ENCODE measurements at places on chromosomes 11 and 22.
A peak's percentile ranks its signal among the peaks of the same experiment; 100 is the strongest.

- DNase-seq, result peak; percentile 45
Observed at GRCh38 chr11:120929090-120929489, 94.8 kb upstream of the TBCEL start.

DNA sequence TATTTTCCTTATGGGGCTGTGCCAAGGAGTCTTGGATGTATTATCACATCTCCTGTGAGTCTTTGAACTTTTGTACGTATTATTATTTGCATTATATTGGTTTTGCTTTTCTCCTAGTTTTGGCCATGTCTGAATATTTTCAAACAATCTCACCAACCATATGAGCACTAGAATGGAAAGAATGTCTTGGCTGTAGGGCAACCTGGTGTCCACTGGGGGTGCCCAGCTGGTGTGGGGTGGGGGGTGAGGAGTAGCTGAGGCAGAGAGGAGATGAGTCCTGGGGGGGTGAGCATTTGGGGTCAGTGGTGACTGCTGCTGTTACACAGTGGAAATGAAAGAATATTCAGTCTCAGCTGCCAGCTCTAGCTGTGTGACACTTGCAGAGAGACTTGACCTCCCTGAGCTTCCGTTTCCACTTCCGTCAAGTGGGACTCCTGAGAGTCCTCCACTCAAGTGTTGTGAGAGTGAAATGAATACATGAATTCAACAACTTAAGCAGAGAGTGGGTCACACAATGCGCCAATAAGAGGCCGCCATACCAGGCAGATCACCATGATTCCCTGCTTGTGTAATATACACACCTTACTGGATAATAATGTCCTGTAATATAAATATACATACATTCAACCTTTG lies 12.7 kb upstream of the PVALB start:
- DNase-seq, result no peak

- no peak for DNase-seq
Observed at GRCh38 chr11:111936040-111936540, 1.1 kb upstream of the DIXDC1 start.

GRCh38 chr22:29216011-29216872 lies 10.5 kb downstream of the EMID1 start:
- DNase-seq, result no peak

DNA sequence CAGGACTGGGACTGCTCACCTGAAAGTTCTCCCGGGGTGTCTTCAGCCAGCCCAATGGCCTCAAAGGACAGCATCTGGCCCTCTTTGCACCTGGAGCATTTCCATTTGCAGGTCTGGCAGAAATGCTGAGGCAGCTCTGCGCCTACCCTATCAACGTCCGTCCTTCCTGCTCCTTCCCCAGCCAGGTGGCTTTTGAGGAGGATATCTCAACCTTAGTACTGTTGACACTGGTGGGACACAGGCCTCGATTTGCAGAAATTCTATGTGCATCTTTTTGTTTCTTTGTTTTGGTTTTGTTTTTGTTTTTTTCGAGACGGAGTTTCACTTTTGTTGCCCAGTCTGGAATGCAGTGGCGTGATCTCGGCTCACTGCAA lies 5.0 kb downstream of the MOGAT2 start:
- DNase-seq, result no peak

GRCh38 chr11:1654388-1655167 lies 25.0 kb downstream of the KRTAP5-5 start:
- no peak for DNase-seq

GRCh38 chr11:13721760-13722159 lies 53.3 kb downstream of the FAR1 start:
- DNase-seq, result no peak

- DNase-seq, result no peak
Observed at GRCh38 chr11:69040581-69041260, 8.0 kb upstream of the TPCN2 start.

GRCh38 chr22:38098410-38099249 lies 11.9 kb downstream of the BAIAP2L2 start:
- DNase-seq, result no peak

DNA sequence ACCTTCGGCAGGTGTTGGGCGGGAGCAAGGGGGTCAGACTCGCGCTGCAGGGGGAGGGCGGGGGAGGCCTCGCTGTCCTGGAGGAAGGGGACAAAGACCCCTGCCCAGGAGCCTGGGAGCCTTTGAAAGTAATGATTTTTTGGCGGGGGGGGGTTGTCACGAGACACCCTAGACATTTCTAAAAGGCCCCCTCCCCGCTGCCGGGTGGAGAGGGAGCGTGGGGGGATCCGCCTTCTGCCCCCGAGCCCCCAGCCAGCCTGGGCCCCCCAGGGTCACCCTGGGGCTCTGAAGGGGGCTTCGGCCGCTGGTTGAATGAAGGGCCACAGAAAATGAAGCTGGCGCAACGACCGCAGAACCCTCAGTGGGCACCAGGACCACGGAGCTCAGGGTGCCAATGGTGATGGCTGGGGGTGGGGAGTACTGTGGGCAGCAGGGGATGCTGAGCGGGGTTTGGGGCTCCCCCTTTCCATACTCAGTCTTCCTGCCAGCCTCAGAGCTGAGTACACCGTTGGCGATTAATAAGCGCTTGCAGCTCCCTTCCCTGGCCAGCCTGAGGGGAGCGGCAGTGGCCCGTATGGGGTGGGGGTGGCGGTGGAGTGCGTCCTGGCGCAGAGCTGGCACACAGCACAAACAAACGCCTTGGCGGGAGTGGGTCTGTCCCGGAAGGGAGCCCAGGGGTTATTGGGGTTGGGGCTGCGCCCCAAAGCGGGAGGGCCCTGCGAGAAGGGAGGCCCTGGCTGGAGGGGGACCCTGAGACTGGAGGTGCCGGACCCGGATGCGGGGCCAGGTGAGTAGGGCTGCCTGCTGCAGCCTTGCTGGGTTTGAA lies 1.2 kb upstream of the DUSP8 start:
- peak; percentile 23 for DNase-seq

GRCh38 chr11:129643031-129643721 lies 172.5 kb upstream of the TMEM45B start:
- no peak for DNase-seq

- DNase-seq, result no peak
Observed at GRCh38 chr11:47152126-47152952, 24.3 kb downstream of the ARFGAP2 start.

- no peak for DNase-seq
Observed at GRCh38 chr22:31952472-31952871, 8.1 kb downstream of the YWHAH start.

- no peak for DNase-seq
Observed at GRCh38 chr11:48007677-48008076, 27.3 kb downstream of the PTPRJ start.

- no peak for DNase-seq
Observed at GRCh38 chr11:77199137-77199745, 71.2 kb downstream of the MYO7A start.

- DNase-seq, result no peak
Observed at GRCh38 chr11:67675058-67675747, 780 bp upstream of the ALDH3B2 start.

DNA sequence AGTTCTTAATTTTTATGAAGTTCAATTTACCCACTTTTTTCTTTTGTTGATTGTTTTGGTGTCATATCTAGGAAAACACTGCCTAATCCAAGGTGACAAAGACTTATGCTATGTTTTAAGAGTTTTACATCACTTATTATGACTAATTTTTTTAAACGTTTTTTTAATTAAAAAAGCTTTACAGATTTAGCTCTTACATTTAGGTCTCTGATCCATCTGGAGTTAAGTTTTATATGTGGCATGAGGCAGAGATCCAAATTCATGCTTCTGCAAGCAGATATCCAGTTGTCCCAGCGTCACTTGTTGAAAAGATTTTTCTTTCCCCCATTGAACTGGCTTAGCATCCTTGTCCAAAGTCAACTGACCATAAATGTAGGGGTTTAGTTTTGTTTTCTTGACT lies 72.6 kb downstream of the PACSIN2 start:
- DNase-seq, result no peak

Measured in nucleus accumbens (tissue), 56 donors.